ENCODE measurements at places on chromosomes 3 and 15.

- peak; percentile 11 for DNase-seq
Measured at GRCh38 chr15:56207092-56207491, 36.6 kb downstream of the RFX7 start.

DNA sequence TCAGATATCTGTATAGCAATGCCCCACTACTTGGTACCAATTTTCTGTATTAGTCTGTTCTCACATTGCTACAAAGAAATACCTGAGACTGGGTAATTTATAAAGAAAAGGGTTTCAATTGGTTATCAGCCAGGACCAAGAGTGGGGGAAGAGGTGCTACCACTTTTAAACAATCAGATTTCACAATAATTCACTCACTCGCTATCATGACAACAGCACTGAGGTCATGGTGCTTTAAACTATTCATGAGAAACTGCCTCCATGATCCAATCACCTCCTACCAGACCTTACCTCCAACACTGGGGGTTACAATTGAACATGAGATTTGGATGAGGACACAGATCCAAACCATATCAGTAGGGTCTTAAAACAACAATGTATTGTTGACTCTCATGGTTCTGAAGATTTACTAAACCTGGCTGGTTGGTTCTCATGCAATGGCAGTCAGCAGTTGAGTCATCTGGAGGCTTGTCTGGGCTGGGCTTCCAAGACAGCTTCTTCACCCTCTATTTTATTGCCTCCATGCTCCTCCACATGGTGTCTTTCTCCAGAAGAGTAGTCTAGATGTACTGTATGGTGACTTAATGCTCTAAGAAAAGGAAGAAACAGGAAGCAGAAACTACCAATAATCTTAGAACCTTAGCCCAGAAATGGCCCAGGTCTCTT is 21.2 kb upstream of the TM4SF4 start:
- DNase-seq, result no peak

GRCh38 chr3:112346491-112347122 is 13.7 kb downstream of the CD200 start:
- no peak for DNase-seq

DNA sequence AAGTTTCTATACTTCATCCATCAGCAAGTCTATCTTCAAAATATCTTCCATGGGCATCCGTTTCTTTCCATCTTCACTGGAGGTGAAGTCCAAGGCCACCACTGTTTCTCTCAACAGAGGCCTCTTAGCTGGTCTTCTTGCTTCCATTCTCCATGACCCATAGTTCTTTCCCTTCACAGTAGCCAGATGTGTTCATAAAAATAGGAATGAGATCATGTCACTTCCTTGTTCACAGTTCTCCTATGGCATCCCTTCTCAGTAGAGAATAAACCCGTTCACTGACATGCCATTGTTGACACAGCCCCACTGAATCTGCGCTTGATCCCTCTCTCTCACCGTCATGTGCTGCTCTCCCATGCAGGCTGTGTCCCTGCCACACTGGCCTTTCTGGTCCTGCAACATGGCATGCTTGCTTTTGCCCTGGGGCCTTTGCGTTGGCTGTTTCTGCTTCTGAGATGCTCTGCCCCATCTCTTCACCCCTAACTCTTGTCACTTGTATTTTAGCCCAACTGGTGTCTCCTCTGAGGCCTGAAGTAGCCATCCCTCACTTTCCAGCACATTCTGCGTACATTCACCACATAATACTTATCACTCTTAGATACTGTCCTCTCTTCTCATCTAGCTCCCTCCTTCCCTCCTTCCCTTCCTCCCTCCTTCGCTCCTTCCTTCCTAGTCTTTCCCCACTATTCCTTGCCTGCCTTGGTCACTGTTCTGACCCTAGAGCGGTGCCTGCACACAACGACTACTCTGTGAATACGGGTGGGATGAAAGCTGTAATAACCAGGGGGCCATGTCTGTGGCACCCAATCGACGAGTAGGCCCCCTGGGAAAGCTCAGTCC is 42.0 kb downstream of the STARD5 start:
- DNase-seq, result no peak

- no peak for DNase-seq
Measured at GRCh38 chr15:66290518-66290917, 2.9 kb upstream of the DIS3L start.

DNA sequence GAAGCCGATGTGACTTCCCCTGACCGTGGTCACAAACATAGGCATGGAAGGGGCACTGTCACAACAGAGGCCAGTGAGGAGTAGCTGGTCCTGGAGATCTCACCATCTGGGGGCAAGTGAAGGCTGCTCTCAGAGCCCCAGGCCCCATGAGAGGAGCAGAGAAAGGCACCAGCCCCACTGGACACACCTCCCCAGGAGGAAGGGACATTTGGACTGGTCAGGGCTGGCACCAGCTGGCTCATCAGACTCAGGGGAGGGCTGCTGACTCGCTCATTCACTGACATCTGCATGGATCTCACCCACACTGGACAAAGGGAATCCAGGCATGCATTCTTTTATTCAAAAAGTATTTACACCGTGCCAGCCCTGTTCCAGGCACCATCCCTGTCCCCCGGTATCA is 26.8 kb downstream of the ESYT3 start:
- DNase-seq, result no peak

- no peak for DNase-seq
Measured at GRCh38 chr3:174215456-174215855, 643.7 kb upstream of the NAALADL2 start.

DNA sequence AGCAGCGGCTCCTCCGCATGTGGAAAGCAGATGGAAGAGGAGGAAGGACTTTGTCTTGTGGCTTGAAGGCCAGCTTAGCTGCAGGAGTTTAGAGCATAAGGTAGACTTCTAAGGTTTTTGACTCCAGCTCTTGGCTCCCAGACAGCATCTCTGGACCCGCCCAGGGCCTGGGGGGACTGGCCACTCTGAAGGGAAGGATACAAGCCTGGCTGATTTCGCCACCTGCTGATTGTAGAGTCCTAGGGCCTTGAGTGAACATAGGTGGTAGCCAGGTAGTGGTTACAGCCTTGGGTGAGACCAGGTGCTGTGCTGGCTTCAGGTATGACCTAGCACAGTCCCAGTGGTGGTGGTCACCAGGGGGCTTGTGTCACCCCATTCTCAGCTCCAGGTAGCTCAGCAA is 48.4 kb upstream of the RPL35A start:
- no peak for DNase-seq

- DNase-seq, result no peak
Measured at GRCh38 chr15:93331545-93332167, 242.6 kb upstream of the RGMA start.

DNA sequence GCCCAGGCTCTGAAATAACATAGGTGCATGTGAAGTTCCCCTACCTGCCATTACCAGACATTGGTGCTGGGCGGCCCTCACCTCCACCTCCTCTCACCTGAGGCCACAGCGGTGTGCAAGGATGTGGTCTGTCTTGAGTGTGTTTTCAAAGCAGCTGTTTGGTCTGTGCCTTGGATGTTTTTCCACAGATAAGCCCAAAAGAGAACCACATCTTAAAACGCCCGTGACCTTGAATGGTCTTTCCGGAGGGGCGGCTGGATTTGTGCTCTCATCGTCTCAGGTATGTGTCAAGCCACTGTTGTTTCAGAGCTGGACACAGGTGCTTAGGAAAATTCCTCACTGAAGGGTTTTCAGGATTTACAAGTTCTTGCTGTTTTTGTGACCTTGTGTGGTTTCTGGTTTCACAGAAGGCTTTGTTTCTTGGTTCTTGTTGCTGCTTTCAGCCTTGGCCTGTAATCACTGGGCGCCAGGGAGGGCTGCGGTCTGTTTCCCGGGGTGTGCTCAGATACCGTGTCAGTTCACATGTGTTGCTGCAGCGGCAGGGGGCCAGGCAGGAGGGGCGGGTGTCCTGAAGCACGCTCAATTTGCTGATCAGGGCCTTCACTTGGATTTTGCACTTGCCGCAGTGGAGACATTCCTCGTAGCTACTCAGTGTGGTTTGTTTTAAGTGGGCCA is 128.4 kb downstream of the IGF1R start:
- no peak for DNase-seq

DNA sequence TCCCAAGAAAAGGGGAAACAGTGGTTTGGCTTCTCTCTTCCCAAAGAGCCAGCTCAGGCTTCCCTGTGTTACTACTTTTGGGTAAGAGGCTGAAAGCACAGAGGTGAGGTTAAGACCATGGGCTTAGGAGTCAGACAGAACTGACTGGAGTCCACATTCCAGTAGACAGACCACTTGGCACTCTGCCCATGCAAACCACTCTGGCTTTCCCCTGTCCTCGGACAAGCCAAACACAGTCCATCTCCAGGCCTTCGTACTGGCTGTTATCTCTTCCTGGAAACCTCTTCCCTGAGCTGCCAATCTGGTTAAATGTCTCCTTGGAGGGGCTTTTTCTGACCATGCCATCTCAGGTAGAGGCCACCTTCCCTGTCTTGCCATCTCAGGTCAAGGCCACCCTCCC is 53.1 kb upstream of the FAM3D start:
- no peak for DNase-seq

- DNase-seq, result peak; percentile 13
Measured at GRCh38 chr15:76185716-76186115, 125.6 kb downstream of the ETFA start.

DNA sequence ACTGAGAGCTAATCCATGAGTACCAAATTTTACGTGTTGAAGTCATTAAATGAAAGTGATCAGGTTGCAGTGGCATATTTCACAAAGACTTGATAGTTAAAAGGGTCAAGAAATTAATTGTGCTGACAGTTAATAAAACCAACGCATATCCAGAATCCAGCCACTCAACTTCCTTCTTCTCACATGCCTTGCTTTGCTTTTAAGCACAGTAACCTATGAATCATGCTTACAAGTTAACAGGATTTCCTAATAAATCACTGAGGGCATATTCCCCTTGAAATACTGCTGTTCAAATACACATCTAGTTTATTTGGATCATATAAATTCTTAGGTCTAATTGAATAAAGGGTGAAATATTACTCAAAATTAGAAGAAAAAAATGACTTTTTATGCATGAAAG is 801.5 kb upstream of the EPHA6 start:
- DNase-seq, result no peak

GRCh38 chr3:81763001-81763400 is 1.6 kb upstream of the GBE1 start:
- no peak for DNase-seq

- DNase-seq, result no peak
Measured at GRCh38 chr3:65539616-65540015, 499.1 kb downstream of the MAGI1 start.

DNA sequence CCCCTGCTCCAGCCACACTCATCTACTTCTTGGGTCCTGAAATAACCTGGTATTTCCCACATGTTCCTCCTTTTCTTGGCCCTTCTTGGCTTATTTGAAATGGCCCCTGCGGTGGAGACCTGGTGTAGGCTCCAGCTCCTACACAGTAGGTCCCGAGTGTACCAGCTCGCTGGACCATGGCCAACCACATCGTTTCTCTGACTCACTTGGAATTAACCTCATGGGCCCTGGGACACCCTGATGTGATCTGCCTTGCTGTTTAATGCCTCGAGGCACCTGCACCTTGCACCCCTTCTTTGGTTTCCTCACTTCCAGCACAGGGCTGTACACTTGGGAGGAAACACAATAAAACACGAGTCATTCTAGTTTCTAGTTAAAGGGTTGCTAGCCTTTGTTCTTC is 60.3 kb downstream of the FEM1B start:
- no peak for DNase-seq

Data from CD4-positive, alpha-beta T cell treated with Interleukin-21 for 1 hour (primary cell).